Activated T-helper 2 cell treated with anti-CD3 and anti-CD28 coated beads, Interferon-gamma antibody, Interleukin-2, Interleukin-4, amounts not matched to agents 10 μg/mL and 5 μg/mL and 100 μg/mL, durations not matched to agents 14 hours and 24 hours and 36 hours (primary cell): ENCODE measurements at places on chromosomes 4 and X. TPM values are rescaled to one million over a fixed set of nuclear protein-coding genes. Genes with fewer than 3 reads are reported as not detected.

EGFL6 gene
- total RNA-seq, result 2.3 and 3.4 TPM in 2 replicates

SSX2B gene
- not detected in 2 replicates for total RNA-seq

GLA gene
- 82.9 and 89.1 TPM in 2 replicates for total RNA-seq

PCYT1B gene
- total RNA-seq, result 0.09 and 0.21 TPM in 2 replicates

ALAS2 gene
- total RNA-seq, result not detected in 2 replicates

SUPT20HL2 gene
- not detected in 2 replicates for total RNA-seq

PDGFRA gene
- not detected in 2 replicates for total RNA-seq

NMU gene
- 0.25 TPM in 1 of 2 replicates, not detected in the other for total RNA-seq

FGFBP1 gene
- not detected in 2 replicates for total RNA-seq

L1CAM gene
- total RNA-seq, result 0.83 and 0.98 TPM in 2 replicates

- no peaks in the 10 kb centered on the region for H3K4me1 ChIP-seq
- H3K27me3 ChIP-seq, result no peaks in the 10 kb centered on the region
- no peak overlapping the region for H3K27ac ChIP-seq
- H3K4me3 ChIP-seq, result no peak overlapping the region
Observed at GRCh38 chrX:142686206-142686605, 339.5 kb upstream of the SPANXN4 start.

GRCh38 chr4:186669159-186669731, 54.4 kb downstream of the FAT1 start:
- no peak overlapping the region for H3K4me3 ChIP-seq
- no peak for DNase-seq

GRCh38 chrX:9765072-9765736, 443 bp downstream of the GPR143 start:
- no peak overlapping the region for H3K4me3 ChIP-seq
- no peak for DNase-seq
- no peaks in the 10 kb centered on the region for H3K36me3 ChIP-seq
- H3K27ac ChIP-seq, result no peak overlapping the region
- H3K4me1 ChIP-seq, result no peaks in the 10 kb centered on the region
- peaks cover 15% of the 10 kb centered on the region for H3K27me3 ChIP-seq

DNA sequence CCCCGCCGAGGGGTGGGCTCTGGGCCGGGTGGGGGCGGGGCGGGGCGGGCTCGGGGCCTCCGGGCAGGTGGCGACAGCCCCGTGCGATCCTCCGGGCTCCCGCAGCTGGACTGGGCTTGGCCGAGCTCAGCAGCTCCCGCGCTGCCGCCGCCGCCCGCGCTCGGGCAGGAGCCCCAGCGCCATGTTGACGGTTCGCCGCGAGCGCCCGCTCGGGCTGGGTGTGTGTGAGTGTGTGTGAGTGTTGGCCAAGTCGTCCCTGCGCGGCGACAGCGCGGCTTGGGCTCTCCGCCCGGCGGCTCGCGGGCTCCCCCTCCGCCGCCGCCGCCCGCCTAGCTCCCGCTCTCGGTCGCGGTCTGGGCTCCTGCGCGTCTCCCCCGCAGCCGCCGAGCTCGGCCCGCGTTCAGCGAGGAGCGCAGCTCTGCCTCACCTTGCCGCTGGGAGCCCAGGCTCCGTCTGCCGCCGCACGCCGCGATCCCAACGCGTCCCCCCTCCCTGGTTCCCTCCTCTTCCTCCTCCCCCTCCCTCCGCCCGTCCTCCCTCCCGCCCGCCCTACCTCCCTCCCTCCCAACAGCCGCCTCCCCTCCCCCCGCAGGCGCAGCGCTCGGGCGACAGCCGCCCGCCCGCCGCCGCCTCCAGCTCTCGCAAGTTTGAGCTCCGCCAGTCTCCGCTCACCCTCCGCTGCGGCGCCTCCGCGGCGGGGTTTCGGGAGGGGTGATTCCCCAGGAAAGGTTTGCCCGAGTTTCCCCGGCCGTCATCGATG, at the start of gene BCOR:
Gene BCOR, minus strand, starts transcription at position 455 of the 760 bp plus-strand sequence. CDS start 20,029 bp downstream, outside the sequence.
- H3K27ac ChIP-seq, result peak within 1 kb of the TSS; percentile 95
- peak; percentile 71 for DNase-seq
- peaks cover 28% of the 10 kb centered on the region for H3K4me1 ChIP-seq
- peaks cover 27% of the 10 kb centered on the region for H3K36me3 ChIP-seq
- H3K27me3 ChIP-seq, result no peaks in the 10 kb centered on the region

GRCh38 chr4:43048570-43048969, 156.1 kb downstream of the GRXCR1 start:
- H3K27me3 ChIP-seq, result no peaks in the 10 kb centered on the region
- no peaks in the 10 kb centered on the region for H3K4me1 ChIP-seq
- no peak overlapping the region for H3K4me3 ChIP-seq

GRCh38 chrX:16920075-16920474, 26.4 kb upstream of the REPS2 start:
- no peaks in the 10 kb centered on the region for H3K36me3 ChIP-seq
- DNase-seq, result no peak
- H3K27me3 ChIP-seq, result peaks cover 6% of the 10 kb centered on the region
- no peaks in the 10 kb centered on the region for H3K4me1 ChIP-seq
- no peak overlapping the region for H3K4me3 ChIP-seq
- no peak overlapping the region for H3K27ac ChIP-seq

DNA sequence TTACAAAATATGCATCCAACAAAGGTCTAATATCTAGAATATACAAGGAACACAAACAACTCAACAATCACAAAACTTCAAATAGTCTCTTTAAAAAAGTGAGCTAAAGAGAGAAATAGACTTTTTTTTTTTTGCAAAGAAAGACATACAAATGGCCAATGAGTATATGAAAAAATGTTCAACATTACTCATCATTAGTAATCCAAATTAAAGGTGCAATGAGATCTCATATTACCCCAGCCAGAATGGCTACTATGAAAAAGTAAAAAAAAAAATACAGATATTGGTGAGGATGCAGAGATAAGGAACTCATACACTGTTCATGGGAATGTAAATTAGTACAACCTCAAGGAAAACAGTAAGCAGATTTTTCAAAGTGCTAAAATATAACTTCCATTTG, 24.1 kb downstream of the AGTR2 start:
- no peak overlapping the region for H3K27ac ChIP-seq
- no peaks in the 10 kb centered on the region for H3K36me3 ChIP-seq
- DNase-seq, result no peak
- no peak overlapping the region for H3K4me3 ChIP-seq

GRCh38 chr4:124940387-124940786, 227.9 kb upstream of the ANKRD50 start:
- no peaks in the 10 kb centered on the region for H3K27me3 ChIP-seq
- no peak overlapping the region for H3K4me3 ChIP-seq
- H3K36me3 ChIP-seq, result no peaks in the 10 kb centered on the region
- no peak overlapping the region for H3K27ac ChIP-seq

- H3K27ac ChIP-seq, result peak overlapping the region; percentile 89
- no peaks in the 10 kb centered on the region for H3K36me3 ChIP-seq
- no peak for DNase-seq
- peaks cover 3% of the 10 kb centered on the region for H3K27me3 ChIP-seq
- H3K4me1 ChIP-seq, result peaks cover 5% of the 10 kb centered on the region
Observed at GRCh38 chrX:19912-20571, 261.1 kb upstream of the PLCXD1 start.

DNA sequence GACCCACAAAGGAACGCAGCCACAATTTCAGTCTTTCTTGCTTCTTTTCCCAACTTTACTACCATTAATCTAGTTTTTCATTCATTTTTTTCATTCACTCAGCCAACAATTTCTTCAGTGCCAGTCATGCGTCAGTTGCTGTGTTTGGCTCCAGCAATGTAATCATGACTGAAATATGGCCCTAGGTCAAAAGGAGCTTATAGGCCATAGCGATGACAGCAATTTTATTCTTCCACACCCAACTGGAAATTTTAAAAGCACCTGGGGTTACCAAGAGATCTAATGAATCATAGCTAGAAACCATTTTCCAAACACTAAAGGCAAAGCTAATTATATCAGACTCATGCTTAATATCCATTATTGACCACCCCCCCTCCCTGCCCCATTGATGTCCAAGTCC, 29.8 kb upstream of the C1QTNF7 start:
- H3K4me1 ChIP-seq, result peaks cover 29% of the 10 kb centered on the region
- H3K27me3 ChIP-seq, result peaks cover 1% of the 10 kb centered on the region

GRCh38 chr4:26426892-26427291, 63.4 kb downstream of the CCKAR start:
- peak overlapping the region; percentile 31 for H3K27ac ChIP-seq
- H3K36me3 ChIP-seq, result peaks cover 94% of the 10 kb centered on the region
- H3K27me3 ChIP-seq, result no peaks in the 10 kb centered on the region

DNA sequence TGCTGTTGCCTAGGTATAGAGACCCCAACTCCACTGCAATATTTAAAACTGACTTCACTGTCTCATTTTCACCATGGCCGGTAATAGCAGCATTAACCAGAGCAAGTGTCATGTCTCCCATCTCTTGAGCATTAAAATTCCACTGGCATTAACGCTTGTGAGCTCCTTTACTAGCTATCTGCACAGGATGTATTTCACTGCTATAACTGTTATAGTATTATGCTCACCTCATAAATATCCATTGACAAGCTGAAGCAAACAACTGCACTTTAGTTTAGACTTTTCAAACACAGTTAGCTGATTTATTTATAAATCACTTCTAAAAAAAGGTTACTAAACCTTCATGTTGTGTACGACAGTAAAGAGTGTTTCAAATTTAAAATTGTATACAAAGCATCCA, 157.8 kb downstream of the ANTXR2 start:
- H3K27ac ChIP-seq, result no peak overlapping the region
- H3K27me3 ChIP-seq, result peaks cover 5% of the 10 kb centered on the region
- H3K36me3 ChIP-seq, result no peaks in the 10 kb centered on the region
- peaks cover 11% of the 10 kb centered on the region for H3K4me1 ChIP-seq
